Daoy (cell line): ENCODE measurements at places on chromosomes 3 and 15. TPM values are rescaled to one million over a fixed set of nuclear protein-coding genes. Genes with fewer than 3 reads are reported as not detected.

- DNase-seq, result no peak
Measured at GRCh38 chr3:156300929-156301840, 180.8 kb downstream of the KCNAB1 start.

The CXCR6 gene
- total RNA-seq, result not detected in 2 replicates

The GOLGA6L4 gene
- total RNA-seq, result under 0.01 and 0.09 TPM in 2 replicates

GRCh38 chr3:59450946-59451763 is 401.3 kb upstream of the CFAP20DC start:
- no peak for DNase-seq

- peak; percentile 86 for DNase-seq
Measured at GRCh38 chr3:197002701-197003454, 26.7 kb downstream of the MELTF start.

- DNase-seq, result no peak
Measured at GRCh38 chr3:3765661-3766060, 33.6 kb upstream of the LRRN1 start.

DNA sequence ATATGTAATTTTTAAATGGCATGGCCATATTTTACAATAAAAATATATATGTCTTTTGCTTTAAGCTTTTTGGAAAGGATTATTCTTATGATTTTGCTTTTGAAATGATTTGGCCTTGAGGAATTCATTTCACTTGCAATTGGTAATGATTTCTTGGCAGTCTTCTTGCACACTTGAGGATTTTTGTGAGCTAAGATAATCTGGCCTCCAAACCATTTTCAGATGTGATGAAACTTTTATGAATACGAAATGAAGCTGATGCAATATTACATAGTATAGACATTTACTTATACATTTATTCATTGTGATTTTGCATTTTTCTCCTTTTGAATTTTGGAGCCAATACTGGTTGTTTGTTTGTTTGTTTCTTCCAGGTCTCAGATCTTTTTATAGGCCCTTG is 6.4 kb upstream of the SH2D7 start:
- no peak for DNase-seq

DNA sequence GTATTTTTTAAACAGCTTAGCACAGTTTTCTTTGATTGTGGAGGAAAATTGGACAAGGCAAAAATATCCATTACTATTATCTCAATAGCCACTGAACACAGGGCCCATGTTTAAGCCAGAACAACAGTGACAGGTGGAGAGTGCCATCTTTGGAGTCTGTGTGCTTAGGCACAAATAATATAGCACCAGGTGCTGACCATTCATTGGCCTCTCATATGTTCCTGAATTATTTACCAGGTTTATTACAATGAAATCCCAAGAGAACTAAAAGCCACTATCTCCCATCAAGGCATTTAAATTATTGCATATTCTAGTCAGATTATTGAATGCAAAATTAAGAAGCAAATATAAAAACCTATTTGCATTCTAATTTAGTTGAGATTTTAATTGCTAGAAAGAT is 39.6 kb downstream of the GPR156 start:
- DNase-seq, result no peak

The SAMD7 gene
- total RNA-seq, result not detected in 2 replicates

The MESP2 gene
- 0.29 and 0.54 TPM in 2 replicates for total RNA-seq

- DNase-seq, result no peak
Measured at GRCh38 chr15:85778107-85778776, 16.5 kb downstream of the KLHL25 start.

- DNase-seq, result no peak
Measured at GRCh38 chr3:88810455-88810854, 297.0 kb upstream of the EPHA3 start.

DNA sequence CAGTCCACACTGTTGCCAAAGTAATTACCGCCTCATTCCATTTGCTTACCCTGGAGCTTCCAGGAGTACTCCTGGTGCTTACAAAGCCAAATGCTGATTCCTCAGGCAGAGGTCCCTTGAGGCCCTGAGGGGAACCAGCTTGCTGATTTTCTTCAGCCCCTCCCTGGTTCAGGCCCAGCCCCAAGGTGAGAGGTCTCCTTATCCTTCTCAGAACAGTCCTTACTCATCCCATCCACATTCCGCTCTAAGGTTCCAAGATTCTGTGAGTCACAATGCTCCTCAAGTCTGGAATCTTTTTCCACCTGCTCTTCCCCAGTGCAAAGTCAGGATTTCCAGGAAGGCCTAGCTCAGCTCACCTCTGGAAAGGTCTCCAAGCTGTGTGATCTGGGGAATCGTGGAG is 1.8 kb upstream of the ATP10A start:
- no peak for DNase-seq

DNA sequence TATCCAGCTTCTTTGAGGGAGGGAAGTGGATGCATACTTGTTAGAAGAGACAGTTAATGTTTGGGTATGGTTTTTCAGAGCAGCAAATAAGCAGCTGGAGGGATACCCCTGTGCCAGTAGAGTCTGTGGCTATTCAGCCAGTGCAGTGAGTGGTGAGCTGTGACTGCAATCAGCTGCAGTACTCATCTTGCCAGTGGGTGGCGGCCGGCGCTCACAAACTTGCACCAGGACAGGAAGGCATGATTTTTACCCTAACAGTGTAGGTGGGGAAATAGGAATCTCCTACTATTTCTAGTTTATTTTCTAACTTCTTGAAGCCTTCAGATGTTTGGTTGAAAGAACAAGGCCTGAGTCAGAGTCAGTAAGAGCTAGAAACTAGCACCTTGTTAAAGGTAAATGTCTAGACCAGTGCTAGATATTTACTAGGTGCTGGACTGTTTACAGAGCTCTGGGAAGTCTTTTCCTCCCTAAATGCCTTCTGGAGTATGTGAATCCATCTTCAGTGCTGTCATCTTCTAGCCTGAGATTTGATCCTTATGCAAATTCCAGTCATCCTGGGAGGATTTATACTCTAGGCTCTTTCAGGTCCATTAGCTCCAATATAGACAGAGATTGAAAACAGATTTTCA is 23.6 kb downstream of the TIMP4 start:
- peak; percentile 61 for DNase-seq

The RAB6B gene
- total RNA-seq, result 1.1 and 1.4 TPM in 2 replicates

DNA sequence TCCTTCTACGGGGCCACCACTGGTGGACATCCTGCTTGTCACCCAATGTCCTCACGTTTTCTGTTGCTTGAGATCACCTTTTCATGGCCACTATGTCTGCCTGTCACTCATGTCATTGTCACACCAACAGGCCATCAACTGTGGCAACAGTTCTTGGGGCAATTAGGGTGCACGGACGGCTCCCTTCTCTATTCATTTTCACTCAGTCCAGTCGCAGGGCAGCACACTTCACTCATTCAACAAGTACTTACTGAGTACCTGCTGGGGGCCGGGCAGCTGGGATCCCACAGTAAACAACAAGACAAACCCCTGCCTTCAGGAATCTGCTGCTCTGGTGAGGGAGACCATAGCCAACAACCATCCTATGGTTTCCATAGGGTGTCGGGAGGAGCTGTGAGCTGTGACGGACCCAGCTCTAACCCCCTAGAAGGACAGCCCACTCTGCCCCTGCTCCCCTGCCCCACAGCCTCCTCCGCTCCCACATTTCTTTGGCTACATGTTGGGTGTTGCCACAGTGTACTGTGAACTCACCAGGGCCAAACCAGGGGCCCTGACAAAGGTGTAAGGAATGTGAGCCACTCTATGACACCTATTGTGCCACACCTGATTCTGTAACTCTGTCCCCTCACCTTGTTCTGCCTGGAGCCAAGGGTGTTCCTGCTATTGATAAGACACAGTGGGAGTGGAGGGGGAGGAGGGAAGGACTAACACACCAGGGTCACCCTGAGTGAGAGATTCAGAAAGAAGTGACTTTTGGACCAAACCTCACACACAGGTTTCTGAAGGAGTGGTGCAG is 1.9 kb downstream of the VILL start:
- no peak for DNase-seq

DNA sequence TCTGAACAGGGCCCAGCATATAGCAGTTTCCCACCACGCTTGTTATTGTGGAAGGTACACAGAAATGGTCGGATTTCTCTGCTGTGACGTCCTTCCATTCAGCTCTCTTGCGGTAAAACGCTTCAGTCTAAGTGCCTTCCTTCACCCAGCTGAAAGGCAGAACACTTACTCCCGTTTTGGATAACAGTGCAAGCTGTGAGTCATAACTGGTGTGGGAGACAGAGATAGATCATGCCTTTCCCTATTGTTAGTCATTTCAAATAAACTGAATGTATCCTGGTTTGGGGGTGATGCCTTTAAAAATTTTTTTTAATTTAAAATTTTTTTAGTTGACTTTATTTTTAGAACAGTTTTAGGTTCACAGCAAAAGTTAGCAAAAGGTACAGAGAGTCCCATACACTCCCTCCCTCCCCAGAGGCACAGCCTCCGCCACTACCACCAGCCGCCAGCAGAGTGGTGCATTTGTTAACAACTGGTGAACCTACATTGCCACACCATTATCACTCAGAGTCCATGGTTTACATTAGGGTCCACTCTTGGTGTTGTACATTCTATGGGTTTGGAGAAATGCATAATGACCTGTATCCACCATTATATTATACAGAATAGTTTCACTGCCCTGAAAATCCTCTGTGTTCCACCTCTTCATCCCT is 94.9 kb upstream of the NSMCE3 start:
- DNase-seq, result peak; percentile 87

- DNase-seq, result no peak
Measured at GRCh38 chr3:13584427-13584891, 35.5 kb downstream of the FBLN2 start.

DNA sequence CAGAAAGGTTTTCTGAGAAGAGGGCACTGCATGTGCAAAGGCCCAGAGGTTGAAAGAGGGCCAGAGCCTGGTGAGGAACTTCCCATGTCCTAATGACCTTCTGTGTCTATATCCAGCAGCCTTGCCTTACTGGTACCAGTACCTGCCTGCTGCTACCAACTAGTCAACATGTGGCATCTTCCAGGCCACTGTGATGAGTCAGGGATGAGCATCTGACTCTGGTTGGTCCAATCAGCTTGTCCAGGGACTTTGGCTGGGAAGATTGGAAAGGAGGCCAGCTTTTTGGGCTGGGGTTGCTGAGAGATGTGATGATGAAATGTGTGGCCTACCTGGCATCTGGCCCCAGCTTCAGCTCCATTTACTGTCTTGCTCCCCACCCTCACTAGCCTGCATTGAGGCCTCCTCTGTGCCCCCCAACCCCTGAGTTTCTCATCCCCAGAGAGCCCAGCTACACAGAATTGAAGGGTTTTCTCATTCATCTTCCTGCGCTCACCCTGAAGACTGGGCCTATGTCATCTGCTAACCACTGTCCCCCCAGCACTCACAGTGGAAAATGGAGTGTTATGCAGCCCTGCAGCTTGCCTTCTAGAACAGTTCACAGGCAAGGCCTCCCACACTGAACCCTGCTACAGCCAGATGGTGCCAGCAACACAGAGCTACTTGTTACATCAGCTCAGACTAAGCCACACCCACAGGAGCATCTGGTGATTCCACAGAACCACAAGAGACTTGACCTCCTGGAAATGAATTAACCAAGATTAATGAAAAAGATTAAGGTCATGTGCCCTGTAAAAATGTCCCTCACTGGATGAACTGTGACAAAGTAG is 1.3 kb upstream of the TWF2 start:
- DNase-seq, result peak; percentile 59

DNA sequence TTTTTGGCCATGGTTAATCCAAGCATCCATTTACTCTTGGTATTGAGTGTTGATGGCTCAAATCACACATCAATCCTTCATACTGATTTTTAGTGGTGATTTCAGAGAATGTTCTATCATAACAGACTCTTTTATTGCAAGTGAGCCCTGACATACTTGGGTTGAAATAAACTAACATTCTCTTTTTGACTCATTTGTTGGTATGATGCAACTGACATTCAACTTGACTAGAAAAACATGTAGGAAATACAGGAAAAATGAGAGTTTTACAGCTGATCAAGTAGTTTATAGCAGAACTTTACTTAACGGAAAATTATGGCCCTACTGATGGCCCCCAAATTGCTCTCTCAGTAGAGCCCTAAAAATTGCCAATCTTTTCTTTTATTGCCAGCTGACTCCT is 173.9 kb upstream of the CD96 start:
- no peak for DNase-seq

The TSC22D2 gene
- total RNA-seq, result 3.2 and 9.1 TPM in 2 replicates

DNA sequence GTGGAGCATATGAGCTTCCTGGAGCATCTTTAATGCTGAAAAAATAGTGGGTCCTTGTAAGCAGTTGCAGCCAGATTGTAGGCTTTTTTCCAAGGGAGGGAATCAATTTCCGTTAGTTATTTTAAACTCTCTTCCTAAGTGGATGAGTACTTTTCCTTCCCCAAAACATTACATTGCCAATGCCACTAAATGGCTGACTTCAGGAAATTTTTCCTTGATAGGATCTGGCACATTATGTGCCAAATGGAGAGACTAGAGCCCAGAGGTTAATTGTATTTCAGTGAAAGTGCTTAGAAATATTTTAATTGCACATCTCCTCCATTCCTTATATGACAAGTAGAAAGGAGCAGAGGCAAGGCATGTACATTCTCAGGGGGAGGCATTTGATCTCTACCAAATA is 83.5 kb downstream of the TNFAIP8L3 start:
- DNase-seq, result no peak

The TMEM158 gene
- 3.6 and 4.9 TPM in 2 replicates for total RNA-seq

The GOLGA6A gene
- total RNA-seq, result 0.06 TPM in 1 of 2 replicates, not detected in the other

DNA sequence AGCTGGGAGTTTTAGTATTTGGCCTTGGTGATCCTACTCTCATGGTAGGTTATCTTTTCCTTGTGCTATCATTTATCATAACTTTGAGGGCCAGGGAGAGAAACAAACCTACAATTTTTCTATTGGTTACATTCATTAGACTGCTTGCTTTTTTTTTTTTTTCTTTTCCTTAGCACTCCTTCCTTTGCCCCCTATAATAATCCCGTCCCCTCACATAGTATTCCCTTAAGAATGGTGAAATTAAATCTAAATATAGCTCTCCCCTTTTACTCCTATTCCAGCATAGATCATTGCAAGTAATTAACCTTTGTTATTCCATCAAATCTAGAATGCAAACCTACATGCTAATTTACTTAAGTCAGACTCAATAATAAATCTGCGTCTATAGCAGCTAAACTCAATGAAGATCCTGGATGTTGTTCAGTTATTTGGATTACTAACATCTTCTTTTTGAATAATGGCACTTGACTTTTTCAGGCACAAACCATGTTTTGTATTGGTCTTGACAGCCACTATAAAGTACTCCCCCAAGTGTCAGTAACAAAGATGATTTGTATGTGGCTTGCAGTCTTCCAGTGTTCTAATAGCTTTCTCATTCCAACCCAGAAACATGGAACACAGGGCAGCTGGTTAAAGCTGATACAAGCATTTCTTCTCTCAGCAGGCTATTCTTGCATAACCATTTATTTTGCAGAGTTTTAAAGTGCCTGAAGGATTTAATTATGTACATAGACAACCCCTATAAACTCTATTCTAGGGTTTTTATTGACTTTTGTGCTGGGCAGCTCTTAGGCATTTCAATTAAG is 420.6 kb downstream of the MECOM start:
- DNase-seq, result no peak

GRCh38 chr15:88121968-88122530 is 134.5 kb downstream of the NTRK3 start:
- DNase-seq, result no peak

DNA sequence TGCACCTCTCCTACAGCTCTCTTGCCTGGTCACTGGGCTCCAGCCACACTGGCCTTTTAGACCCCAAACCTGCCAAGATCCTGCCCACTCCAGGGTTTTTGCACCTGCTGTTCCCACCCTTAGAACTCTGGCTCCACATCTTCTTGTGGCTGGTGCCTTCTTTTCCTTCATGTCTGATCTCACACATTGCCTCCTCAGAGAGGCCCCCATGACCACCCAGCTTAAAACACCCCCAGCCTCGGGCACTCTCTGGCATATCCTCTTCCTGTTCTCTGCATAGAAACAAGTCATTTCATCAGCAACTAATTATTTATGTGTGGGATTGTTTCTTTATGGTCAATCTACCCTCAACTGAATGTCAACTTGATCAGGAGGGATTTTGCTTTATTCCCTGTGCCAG is 14.0 kb upstream of the AMOTL2 start:
- DNase-seq, result no peak

- DNase-seq, result peak; percentile 29
Measured at GRCh38 chr15:101276501-101277037, 716 bp downstream of the SELENOS start.
